Activated CD4-positive, alpha-beta T cell treated with anti-CD3 and anti-CD28 coated beads for 48 hours (primary cell): ENCODE measurements at places on chromosomes 5 and 9.

GRCh38 chr9:33125871-33126823 is 41.0 kb downstream of the B4GALT1 start:
- no peak for DNase-seq

DNA sequence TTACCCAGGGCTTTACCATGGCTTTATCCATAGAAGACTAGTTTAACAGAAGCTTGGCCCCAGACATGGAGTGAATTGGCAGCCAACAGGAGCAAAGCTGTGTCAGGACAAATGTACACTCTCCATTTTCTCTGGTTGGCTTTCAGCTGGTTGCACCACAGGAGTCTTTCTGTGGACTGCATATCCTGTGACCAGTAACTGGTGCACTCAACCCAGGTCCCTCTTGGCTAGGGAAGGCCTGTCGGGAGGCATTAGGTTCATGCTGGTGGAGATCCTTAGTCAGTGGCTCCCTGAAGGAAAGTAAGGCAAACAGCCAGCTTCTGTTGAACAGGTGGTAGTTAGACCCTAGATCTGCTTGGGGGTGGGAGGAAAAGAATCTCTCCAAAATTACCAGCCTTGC is 146.9 kb upstream of the TLX3 start:
- no peak for DNase-seq

- DNase-seq, result no peak
Measured at GRCh38 chr5:33401482-33402390, 39.0 kb upstream of the TARS1 start.

DNA sequence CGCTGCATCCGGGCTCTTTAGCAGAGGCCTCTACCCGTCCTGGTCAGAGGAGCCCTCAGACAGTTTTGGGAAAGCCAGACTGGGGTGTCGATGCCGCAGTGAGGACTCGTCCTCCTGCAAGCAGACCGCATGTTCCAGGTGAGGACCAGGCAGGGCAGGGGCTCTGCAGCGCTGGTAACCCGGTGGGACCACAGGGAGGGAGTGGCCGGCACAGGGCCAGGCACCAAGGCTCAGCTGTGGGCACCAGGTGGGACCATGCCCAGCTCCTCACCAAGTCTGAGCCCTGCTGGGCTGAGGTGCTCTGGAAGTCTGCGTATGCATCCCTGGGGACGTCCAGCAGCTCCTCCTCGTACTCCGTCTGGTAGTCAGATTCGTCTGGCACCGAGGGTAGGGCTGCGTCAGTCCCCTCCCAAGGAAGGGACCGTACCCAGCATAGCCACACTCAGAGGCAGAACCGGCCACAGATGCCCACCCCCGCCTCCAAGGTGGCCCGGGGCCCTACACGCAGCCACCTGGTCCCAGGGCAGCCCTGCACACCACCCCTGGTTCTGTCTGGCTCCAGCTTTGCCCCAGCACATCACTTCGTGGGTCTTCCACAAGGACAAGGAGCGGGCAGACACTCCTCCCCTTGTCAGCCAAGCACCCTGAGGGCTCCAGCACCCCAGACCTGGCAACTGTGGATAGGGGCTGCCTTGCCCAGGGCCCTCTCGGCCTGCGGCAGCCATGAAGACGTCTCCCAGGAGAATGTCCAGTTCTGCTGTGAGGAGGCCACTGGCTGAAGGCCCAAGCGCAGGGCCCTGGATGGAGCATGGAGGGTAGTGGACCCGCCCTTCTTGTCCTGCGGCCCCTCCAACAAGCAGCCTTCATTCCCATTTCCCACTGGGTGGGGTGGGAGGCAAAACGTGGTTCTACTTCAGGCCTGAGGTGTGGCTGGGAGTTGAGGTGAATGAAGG is 1.5 kb upstream of the NSMF start:
- no peak for DNase-seq

DNA sequence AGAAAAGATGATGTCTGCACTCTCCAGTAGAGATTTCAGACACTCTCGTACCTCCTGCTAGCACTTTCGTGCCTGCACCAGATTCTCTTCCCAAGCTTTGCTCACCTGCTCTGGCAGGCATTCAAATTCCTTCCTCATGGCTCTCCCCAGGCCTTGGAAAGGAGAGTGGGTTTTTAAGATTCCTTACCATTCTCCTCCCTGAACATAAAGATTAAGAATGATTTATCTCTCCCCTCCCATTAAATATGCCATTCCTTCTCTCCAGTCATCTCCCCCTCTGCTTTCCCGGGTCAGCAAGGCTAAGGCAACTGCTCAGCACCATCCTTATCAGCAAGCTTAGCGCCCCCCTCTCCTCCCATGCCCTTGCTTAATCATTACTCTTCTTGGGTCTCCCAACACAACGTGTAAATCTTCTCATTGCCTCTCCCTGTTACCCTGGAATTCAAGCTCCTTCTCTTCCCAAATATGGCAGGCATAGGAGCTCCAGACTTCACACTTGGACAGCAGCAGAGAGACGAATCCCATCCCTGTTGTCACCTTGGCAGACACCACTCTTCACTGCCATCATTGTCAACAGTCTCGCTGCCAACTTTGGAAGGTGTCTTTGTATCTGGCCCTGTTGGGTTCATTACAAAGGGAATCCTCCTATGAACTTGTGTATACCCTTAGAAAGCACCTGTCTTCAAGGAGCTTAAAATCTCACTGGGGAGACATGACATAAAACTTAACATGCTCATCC is 332.9 kb downstream of the SLIT3 start:
- no peak for DNase-seq

GRCh38 chr9:84759300-84759750 is 89.8 kb downstream of the NTRK2 start:
- DNase-seq, result peak; percentile 9

- DNase-seq, result peak; percentile 15
Measured at GRCh38 chr5:171840066-171840465, 54.4 kb downstream of the SMIM23 start.

GRCh38 chr5:162637481-162637880 is 569.9 kb downstream of the GABRG2 start:
- DNase-seq, result no peak

- DNase-seq, result no peak
Measured at GRCh38 chr9:130078547-130078946, 24.8 kb downstream of the GPR107 start.

GRCh38 chr5:129767927-129768380 is 20.1 kb downstream of the MINAR2 start:
- DNase-seq, result peak; percentile 79

- no peak for DNase-seq
Measured at GRCh38 chr5:122442938-122443337, 130.9 kb downstream of the SNCAIP start.

DNA sequence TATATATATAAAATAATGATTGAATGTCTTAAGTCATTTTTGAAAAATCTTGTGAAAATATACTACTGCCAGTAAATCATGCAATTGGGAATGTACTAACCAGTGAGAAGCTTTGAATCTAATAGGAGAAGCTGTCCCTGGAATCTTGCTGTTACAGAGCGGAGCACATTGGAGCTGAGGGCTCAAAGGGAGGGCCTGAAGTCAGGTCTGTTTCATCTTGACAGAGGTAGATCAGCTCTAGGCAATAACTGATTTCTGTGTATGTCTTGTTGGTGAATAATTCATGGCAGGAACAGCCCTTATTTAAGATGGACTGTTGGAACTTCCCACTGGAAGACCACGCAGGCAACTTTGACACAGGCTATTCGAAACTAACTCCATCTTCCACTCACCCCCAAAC is 17.5 kb downstream of the CAMK4 start:
- no peak for DNase-seq
